Immature natural killer cell (primary cell): ENCODE measurements at places on chromosomes 1 and 21.

- no peak overlapping the region for H3K4me3 ChIP-seq
- DNase-seq: no peak
- H3K36me3 ChIP-seq: peaks cover 28% of the 10 kb centered on the region
- H3K27ac ChIP-seq: peak overlapping the region; percentile 12
Observed at GRCh38 chr1:202229376-202229775, 35.8 kb downstream of the LGR6 start.

DNA sequence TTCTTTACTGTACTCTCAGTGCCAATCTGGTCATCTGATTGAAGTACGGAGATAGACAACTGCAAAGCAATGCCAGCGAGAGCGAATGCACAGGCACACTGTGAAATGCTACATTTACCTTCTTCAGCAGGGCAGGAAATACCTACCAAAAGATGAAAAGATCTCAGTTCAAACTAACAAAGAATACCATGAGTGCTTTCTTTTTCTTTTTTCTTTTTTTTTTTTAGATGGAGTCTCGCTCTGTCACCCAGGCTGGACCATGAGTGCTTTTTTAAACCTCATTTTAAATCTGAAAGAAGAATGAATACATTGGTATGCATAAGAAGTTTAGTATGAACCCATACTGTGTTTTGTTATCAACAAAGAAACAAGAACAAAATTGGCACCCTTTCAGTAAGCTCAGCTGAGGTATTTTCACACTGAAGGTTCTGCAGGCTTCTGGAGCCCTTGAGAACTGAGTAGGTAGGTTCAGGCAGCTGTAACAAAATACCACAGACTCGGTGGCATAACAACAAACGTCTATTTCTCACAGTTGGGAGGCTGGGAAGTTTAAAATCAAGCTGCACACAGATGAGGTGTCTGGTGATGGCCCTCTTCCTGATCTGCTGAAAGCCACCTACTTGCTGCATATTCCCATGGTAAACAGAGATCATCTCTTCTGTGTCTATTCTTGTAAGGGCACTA lies 1.7 kb upstream of the CHI3L2 start:
- H3K4me1 ChIP-seq: peaks cover 97% of the 10 kb centered on the region
- peaks cover 6% of the 10 kb centered on the region for H3K27me3 ChIP-seq
- H3K27ac ChIP-seq: peak overlapping the region; percentile 92
- DNase-seq: peak; percentile 23
- no peaks in the 10 kb centered on the region for H3K36me3 ChIP-seq

DNA sequence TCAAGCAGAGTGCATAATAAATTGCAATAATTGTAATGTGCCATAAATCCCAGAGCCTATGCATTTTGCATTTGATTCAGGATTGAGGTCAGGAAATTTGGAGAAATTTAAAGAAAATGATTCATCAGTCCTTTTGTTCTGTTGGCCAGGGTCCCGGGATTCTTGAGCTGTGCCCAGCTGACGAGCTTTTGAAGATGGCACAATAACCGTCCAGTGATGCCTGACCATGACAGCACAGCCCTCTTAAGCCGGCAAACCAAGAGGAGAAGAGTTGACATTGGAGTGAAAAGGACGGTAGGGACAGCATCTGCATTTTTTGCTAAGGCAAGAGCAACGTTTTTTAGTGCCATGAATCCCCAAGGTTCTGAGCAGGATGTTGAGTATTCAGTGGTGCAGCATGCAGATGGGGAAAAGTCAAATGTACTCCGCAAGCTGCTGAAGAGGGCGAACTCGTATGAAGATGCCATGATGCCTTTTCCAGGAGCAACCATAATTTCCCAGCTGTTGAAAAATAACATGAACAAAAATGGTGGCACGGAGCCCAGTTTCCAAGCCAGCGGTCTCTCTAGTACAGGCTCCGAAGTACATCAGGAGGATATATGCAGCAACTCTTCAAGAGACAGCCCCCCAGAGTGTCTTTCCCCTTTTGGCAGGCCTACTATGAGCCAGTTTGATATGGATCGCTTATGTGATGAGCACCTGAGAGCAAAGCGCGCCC lies 8.7 kb downstream of the PROX1 start:
- peaks cover 5% of the 10 kb centered on the region for H3K27me3 ChIP-seq
- H3K4me1 ChIP-seq: no peaks in the 10 kb centered on the region
- no peaks in the 10 kb centered on the region for H3K36me3 ChIP-seq
- DNase-seq: no peak
- no peak overlapping the region for H3K4me3 ChIP-seq

- H3K27me3 ChIP-seq: peaks cover 8% of the 10 kb centered on the region
- H3K36me3 ChIP-seq: no peaks in the 10 kb centered on the region
- no peak overlapping the region for H3K4me3 ChIP-seq
- no peak overlapping the region for H3K27ac ChIP-seq
- peaks cover 11% of the 10 kb centered on the region for H3K4me1 ChIP-seq
Observed at GRCh38 chr1:33380811-33381210, 50.1 kb downstream of the PHC2 start.

- peaks cover 25% of the 10 kb centered on the region for H3K27me3 ChIP-seq
- no peak overlapping the region for H3K27ac ChIP-seq
- no peaks in the 10 kb centered on the region for H3K36me3 ChIP-seq
- H3K4me1 ChIP-seq: no peaks in the 10 kb centered on the region
- H3K4me3 ChIP-seq: no peak overlapping the region
Observed at GRCh38 chr1:18640228-18641004, 9.8 kb downstream of the PAX7 start.

GRCh38 chr21:41783476-41784180 lies 16.8 kb upstream of the RIPK4 start:
- peaks cover 11% of the 10 kb centered on the region for H3K27me3 ChIP-seq
- H3K4me3 ChIP-seq: no peak overlapping the region
- H3K4me1 ChIP-seq: peaks cover 18% of the 10 kb centered on the region

DNA sequence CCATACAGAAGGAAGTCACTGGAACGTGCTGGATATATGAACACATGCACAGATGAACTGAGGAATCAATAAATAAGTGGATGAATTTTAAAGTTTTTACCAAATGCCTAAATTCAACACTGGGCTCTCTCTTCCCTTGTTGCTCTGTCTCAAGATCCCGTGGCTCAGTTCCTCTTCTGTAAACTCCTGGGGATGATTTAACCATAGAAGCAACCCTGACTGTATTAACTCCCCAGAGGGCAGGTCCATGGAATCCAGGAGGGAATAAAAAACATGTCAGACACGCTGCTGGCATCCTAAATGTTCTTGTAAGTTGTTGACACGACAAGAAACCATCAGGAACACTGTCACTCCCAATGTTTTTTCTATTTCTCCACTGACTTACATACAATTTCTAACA lies 45.3 kb upstream of the GPR157 start:
- no peaks in the 10 kb centered on the region for H3K36me3 ChIP-seq
- no peak overlapping the region for H3K4me3 ChIP-seq
- no peak for DNase-seq
- H3K27me3 ChIP-seq: peaks cover 3% of the 10 kb centered on the region
- H3K4me1 ChIP-seq: no peaks in the 10 kb centered on the region
